ENCODE measurements at places on chromosomes 7 and 10.
A peak's percentile ranks its signal among the peaks of the same experiment; 100 is the strongest.

- DNase-seq, result no peak
Measured at GRCh38 chr7:113134025-113134424, 15.7 kb upstream of the SMIM30 start.

DNA sequence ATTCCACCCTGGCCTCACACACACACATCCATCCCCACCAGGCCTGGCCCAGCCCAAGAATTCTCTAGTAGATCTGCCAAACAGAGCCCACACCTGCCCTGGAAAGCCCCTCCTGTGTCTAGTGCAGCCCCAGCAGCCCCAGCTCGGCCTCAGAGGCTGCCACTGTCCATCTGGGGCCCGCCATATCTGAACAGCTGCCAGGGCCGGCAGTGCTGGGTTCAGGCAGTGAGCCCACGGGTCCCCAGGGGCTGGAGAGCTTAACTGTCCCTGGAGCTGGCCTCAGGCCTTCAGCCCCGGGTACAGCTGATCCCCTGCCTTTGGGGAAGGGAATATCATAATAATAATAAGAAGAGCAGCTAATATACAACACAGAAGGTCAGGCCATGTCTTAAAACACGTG, 574 bp downstream of the MYL10 start:
- DNase-seq, result no peak

DNA sequence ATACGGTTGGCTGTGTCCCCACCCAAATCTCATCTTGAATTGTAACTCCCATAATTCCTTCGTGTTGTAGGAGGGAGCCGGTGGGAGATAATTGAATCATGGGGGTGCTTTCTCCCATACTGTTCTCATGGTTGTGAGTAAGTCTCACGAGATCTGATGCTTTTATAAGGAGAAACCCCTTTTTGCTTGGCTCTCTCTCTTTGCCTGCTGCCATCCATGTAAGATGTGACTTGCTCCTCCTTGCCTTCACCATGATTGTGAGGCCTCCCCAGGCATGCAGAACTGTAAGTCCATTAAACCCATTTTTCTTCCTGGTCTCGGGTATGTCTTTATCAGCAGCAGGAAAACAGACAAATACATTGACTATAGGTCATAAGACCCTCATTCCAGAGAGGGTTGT, 15.9 kb upstream of the ST8SIA6 start:
- DNase-seq, result no peak

DNA sequence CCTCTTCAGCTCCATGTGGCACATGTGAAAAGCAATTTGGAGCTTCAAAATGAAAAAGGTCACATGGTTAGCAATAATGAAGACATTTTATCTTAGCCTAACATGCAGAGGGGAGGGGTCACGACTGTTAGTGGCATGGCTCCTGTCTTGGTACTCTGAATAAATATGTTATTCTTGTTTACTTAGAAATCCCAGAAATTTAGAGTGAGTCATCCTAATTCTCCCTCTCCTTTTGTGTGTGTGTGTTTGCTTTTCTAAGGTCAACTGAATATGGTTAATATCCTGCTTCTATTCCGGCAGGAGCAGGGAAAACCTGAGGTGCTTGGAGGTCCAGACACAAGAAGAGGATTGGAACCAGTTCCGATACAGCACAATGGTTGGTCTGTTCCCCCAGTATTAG, 17.6 kb downstream of the BCCIP start:
- DNase-seq, result no peak

DNA sequence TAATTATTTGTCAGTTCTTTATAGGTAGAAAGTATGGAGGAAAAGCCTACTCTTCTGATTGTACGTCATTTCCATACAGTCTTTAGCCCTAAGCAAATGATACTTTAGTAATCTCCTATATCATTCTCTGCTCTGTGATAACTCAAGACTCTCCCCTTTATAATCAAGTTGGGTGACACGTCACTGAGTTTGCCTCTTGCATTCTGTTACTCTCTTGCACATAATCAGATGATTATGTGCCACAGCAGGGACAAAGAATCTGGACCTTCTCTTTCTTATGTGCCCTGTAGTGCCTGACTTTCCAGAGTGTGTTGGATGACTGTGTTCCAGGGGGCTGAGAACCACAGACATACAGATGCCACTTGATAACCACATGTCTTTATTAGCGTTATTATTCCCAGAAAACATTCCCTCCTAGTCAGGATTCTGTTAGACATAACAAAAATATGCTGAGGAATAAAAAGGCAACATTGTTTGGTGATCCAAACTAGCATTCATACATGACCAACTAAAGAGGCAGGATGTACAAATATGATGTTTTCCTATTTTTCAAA, 116.4 kb upstream of the HGF start:
- no peak for DNase-seq

GRCh38 chr7:45937301-45937700, 16.2 kb upstream of the IGFBP3 start:
- no peak for DNase-seq

GRCh38 chr7:104371216-104371979, 43.0 kb downstream of the LHFPL3 start:
- no peak for DNase-seq

DNA sequence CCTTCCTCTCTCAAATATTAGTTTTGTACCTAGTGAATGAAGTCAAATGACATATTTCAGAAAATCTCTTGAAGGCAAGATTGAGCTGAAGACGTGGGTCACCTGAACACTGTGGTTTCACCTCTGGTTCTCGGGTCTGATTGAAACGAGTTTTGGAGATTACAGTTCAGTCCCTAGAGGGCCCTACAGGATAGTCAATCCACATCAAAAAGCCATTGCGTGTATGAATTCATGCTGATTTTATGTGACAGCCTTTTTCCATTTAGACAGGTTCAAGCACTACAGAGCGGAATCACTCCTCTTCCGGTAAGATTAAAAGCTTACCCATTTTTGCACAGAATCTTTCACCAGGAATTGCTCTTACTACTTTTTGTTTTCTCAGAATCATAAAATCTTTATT, 62.2 kb downstream of the VIM start:
- peak; percentile 36 for DNase-seq

DNA sequence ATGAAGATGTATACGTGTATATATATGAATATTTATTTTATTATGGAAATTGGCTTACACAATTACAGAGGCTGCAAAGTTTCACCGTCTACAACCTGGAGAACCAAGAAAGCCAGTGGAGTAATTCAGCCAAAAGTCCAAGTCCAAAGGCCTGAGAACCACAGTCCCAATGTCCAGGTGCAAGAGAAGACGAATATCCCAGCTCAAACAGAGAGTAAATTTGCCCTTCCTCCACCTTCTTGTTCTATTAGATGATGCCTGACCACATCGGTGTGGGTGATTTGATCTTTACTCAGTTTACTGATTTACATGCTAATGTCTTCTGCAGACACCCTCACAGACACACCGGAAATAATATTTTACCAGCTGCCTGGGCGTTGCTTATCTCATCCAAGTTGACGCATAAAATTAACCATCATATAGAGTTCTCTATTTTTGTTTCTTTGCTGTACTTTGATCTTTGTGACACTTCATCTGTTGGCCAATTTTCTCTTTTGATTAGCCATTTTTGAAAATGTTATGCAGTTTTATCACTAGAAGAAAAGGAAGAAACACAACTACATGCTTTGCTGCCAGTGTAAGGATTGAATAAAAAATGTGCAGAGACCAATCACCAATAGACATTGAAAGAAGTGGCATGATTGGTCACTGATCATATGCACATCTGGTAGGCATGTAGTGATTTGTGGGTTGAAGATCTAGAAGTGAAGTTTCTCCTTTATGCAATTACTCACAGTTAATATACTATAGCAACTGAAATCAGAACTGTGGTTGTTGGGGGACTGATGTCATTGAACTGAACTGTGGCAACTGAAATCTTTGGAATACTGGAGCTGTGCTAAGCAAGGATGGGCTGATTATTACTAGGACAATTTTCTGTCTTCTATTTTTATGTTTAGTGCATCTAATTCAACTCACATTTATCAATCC, 68.5 kb downstream of the EPDR1 start:
- DNase-seq, result no peak

GRCh38 chr7:157818701-157819454, 482.1 kb downstream of the DNAJB6 start:
- DNase-seq, result no peak

DNA sequence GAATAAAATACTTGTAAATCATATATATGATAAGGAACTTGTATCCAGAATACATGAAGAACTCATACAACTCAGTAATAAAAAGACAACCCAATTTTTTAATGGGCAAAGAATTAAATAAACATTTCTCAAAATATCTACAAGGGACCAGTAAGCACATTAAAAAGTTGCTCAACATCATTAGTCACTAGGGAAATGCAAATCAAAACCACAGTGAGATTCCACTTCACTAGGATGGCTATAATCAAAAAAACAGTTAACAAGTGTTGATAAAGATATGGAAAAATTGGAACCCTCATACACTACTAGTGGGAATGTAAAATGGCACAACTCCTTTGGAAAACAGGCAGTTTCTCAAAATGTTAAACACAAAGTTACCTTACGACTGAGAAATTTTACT, 40.3 kb upstream of the YAE1 start:
- DNase-seq, result no peak

GRCh38 chr7:157355784-157356511, 19.1 kb downstream of the DNAJB6 start:
- DNase-seq, result peak; percentile 33

DNA sequence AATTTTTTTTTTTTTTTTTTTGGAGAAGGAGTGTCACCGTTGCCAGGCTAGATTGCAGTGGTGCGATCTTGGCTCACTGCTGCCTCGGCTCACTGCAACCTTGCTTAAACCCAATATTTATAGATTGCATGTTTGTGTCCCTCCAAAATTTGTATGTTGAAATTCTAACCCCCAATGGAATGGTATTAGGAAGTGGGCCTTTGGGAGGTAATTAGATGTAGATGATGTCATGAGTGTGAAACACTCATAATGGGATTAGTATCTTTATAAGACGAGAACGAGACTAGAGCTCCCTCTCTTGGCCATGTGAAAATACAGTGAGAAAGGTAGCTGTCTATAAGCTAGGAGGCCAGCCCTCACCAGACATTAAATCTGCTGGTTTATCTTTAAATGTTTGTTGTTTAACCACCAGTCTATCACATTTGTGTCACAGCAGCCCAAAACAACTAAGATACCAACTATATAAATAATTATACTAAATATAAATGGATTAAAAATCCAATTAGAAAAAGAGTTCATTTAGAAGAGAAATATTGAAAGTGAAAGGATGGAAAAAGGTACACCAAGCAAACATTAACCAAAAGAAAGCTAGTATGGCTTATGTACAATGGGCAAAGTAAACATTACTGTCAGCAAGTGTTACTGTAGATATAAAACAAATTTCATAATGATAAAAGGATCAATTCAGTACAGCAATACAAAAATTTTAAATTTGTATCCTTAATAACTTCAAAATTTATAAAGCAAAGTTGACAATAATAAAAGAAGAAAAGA, 9.3 kb downstream of the TCAF1 start:
- DNase-seq, result peak; percentile 20

- no peak for DNase-seq
Measured at GRCh38 chr7:156943091-156944041, 6.1 kb upstream of the NOM1 start.

DNA sequence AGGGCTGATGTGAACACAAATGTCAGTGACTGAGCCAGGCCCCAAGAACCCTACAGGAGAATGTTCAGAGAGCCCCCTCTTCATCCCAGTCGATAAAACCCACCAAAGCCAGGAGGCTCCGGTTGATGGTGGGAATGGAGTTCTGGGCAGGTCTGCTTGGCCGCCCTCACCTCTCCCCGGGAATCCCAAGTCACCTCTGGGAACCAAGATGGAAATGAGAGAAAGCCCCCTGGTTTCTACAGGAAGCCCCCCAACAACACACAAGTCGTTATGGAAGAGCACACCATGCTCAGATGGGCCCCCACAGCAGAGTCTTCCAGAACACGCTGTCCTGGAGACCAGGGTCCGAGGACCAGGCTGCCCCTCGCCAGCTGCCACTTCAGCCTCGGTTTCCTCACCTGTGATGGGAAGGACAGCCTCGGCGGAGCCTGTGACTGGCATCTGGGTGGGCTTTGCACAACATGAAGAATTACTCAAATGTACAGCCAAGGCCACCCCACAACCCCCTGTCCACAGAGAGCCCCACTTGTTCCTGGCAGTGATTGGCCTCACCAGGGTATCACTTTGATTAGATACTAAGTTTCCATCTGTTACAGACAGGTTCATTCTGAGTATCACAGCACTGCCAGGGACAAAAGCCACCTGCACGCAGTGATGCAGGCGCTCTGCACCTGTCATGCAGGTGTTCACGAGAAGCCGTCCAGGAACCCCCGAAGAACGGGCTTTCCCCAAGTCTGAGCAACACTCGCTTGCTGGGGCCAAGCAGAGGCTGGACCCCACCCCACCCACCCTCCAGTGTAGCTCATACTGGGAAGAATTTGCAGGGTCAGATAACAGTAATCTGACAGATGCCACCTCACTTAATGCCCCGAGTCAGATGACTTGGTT, 57.6 kb downstream of the MKI67 start:
- DNase-seq, result no peak

DNA sequence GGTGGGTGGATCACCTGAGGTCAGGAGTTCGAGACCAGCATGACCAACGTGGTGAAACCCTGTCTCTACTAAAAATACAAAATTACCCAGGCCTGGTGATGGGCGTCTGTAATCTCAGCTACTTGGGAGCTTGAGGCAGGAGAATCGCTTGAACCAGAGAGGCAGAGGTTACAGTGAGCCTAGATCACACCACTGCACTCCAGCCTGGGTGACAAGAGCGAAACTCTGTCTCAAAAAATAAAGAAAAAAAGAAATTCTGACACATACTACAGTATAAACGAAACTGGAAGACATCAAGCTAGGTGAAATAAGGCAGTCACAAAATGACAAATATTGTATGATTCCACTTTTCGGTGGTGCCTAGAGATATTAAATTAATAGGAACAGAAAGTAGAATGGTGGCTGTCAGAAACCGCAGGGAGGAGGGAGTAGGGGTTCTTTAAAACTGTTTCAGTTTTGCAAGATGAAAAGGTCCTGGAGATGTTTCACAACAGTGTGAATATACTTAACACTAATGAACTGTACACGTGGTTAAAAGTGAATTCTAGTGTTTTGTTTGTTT, 23.2 kb downstream of the PILRA start:
- DNase-seq, result no peak

GRCh38 chr7:144827621-144828020, 8.2 kb downstream of the TPK1 start:
- peak; percentile 99 for DNase-seq

DNA sequence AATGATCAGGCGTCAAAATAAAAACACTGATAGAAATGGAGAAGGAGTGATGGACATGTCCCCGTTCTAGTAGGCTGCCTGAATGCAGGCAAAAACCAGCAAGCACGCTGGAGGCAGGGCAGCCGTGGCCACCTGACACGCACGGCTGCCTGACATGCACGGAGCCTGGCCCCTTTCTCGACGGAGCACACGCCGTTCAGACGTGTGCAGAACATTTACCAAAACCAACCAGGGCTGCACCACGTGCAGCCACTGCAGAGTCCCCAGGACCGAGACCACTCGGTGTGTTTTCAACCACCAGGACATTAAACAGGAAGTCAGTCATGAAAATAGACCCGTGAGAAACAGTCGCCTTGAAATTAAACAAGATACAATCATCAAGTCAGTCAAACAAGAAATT, 61.9 kb upstream of the NKX6-2 start:
- DNase-seq, result no peak

Data from fibroblast of the aortic adventitia (primary cell).